ENCODE measurements at places on chromosomes 3 and 15.

- peak; percentile 41 for DNase-seq
Observed at GRCh38 chr15:41832875-41833274, 5.0 kb downstream of the JMJD7 start.

DNA sequence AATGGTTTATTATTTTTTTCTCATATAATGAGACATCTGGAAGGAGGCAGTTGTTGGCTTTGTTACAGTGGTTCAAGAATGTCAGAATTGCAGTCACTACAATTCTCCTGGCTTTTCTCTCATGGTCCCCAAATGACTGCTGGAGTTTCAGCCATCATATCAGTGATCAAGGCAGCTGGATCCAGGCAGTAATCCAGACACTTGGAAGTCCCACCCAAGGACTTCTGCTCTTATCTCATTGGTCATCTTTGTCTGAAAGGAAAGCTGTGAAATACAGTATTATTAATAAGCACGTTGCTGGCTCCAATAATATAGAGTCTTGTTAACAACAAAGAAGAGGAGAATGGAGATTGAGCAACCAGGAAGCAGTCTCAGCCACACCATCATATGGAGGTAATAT, 22.9 kb upstream of the MED12L start:
- DNase-seq: no peak

DNA sequence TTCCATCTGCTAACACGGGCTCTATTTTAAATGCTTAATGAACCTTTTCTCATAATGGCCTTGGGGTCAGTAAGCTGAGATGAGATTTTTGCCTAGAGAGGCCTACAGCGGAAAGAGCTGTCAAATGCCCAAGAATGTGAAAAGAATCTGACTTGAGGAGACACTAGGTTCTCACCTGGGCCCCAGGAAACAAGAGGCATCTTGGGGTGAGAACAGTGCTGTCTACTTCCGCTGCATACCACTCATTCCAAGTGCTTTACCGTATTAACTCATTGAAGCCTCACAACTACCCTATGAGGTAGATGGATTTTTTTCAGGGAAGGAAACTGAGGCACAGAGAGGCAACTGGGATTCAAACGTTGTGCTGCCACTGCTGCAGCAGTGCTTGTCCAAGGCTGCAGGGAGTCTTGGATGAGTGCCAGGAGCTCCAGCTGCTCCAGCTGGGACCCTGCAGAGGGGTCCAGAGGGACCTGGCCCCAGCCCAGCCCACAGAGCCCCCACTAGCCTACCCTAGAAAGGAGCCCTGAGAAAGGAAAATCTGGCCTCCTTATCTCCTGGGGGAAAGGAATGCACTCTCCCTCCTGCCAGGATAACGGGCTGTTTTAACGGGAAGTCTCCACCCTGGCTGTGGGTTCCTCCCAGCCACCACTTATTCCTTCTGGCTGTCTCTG, 68.4 kb downstream of the SLC12A8 start:
- no peak for DNase-seq

- DNase-seq: no peak
Observed at GRCh38 chr3:12114251-12114650, 44.5 kb downstream of the TIMP4 start.

GRCh38 chr3:183291497-183292031, 38.5 kb downstream of the B3GNT5 start:
- no peak for DNase-seq

DNA sequence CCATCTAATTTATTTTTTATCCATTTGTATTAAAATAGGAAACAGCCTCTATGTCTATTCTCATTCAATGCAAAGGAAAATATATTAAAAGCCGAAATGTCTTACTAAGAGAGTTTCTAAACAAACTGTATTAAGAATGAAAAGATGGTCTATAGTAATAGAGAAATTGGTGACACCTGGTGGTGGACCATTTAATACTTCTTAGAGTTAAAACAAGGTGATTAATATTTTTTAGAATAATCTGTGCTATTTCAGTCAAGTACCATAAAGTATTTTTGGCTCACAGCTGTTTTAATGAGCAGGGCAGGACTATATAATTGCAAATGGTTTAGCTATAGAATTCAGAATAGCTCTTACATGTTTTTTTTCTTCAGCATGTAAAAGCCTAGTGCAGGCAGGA, 55.7 kb downstream of the SYNPR start:
- DNase-seq: no peak

DNA sequence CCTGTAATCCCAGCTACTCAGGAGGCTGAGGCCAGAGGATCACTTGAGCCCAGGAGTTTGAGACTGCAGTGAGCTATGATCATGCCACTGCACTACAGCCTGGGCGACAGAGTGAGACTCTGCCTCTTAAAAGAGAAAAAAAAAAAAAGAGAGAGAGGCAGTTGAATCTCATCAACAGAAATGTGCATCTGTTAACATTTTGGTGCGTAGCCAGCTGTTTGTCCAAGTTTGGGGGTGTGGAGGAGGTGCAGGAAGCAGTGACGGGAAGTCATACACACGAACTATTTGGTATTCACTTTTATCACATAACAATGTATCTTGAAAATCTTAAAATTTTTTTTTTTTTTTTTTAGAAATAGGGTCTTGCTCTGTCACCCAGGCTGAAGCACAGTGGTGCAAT, 18.2 kb upstream of the CEMIP start:
- DNase-seq: no peak

- no peak for DNase-seq
Observed at GRCh38 chr3:184459355-184459754, 79.5 kb downstream of the CHRD start.

DNA sequence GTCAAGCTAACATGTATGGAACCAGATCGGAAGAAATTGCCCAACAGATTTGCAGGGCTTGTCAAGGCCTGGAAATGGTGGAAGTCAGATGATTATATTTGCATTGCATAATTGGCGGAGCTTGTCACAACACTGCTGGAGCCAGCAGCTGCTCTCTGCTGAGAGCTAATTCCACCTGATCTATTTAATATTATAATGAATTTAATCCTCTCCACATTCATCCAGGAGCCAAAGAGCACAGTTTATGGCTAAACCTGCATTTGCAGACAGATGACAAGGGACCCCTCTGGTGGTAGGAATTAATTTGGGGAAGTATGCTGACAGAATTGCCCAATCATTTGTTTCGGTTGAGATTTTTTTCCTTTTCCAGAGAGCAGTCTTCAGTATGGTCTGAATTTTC, 730.2 kb downstream of the TUSC7 start:
- no peak for DNase-seq

GRCh38 chr3:57158813-57159738, 6.1 kb downstream of the IL17RD start:
- no peak for DNase-seq

DNA sequence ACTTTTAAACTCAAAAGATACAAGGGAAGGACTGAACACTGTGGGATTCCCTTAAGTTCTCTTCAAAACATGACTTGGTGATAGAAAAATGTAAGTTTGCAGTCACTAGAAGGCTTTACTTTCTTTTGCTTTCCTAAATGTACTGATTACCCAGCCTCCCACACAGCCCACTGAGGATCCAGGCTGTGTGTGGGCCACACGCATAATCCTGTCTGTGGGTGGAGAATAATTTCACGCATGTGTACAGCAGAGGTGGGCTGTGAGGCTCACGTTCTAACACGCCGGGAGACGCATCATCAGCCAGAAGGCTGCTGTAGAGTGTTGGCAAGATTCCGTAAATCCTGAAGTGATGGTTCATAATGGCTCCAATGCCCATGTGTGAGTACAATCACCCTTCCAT, 165.5 kb downstream of the CLSTN2 start:
- DNase-seq: no peak

GRCh38 chr15:90817117-90818057, 51.0 kb upstream of the FURIN start:
- DNase-seq: no peak

DNA sequence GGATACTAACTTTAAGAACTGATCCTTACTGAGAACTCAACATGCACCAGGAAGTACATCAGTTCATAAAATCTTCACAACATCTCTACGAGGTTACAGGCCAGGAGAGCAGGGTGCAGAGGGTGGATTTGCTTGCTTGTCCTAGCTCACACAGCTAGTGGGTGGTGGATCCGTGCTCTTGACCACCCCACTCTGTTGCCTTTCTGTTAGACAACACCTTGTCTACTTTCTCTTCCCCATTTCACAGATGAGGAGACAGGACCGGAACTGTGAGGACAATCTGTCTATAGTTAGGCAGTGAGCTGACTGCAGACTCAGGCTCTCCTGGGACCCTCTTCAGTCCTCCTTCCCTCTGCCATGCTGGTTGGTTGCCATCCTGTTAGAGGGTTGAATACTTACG, 221.7 kb upstream of the TLE3 start:
- DNase-seq: no peak

DNA sequence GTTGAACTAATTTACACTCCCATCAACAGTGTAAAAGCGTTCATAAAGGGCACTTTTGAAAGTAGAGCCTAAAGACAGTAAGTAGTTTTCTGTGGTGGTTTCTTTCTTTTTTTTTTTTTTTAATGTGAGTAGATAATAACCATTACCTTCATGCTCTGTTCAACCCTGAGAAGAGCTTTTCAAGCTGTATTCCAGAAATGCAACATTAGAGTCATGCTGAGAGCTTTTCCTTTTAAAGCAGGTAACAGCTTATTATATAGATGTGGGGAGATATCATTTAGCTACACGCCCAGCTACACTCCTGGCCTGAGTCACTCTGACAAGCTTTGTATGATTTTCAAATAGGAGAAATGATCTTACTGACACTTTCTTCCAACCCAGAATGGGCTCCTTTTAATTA, 96.2 kb upstream of the ARHGEF26 start:
- DNase-seq: no peak

- DNase-seq: no peak
Observed at GRCh38 chr15:41999290-42000285, 21.3 kb downstream of the PLA2G4E start.

GRCh38 chr15:77988347-77989295, 88.9 kb downstream of the TBC1D2B start:
- no peak for DNase-seq

GRCh38 chr15:64156652-64157331, 5.3 kb downstream of the SNX22 start:
- DNase-seq: no peak

- DNase-seq: no peak
Observed at GRCh38 chr3:10389339-10389738, 68.4 kb upstream of the SEC13 start.

DNA sequence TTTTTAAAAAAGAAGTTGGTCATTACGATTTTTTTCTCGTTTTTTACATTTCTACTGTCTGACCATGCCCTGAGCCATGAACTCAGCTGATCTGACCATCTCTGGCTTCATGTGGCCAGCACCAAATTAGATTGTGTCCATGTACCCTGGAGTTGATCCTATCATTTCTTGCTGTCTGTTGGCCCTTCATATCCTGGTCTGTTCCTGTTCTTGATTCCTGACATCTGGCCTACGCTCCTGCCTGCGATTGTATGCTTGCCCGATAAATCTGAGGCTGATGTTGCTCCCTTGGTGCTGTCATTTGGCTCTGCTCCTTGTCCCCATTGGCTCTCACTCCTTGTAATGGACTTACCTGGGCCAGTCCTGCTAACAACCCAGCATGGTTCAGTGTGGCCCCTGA, 89.8 kb upstream of the IGSF10 start:
- DNase-seq: no peak

- DNase-seq: no peak
Observed at GRCh38 chr3:65776081-65776480, 262.6 kb downstream of the MAGI1 start.

- DNase-seq: no peak
Observed at GRCh38 chr3:148896062-148896461, 31.0 kb downstream of the CPA3 start.

GRCh38 chr3:115922681-115923347, 299.5 kb downstream of the GAP43 start:
- DNase-seq: no peak

- DNase-seq: no peak
Observed at GRCh38 chr15:34043391-34043790, 4.4 kb upstream of the AVEN start.

- DNase-seq: no peak
Observed at GRCh38 chr3:64799606-64800005, 111.8 kb upstream of the ADAMTS9 start.

Measured in natural killer cell (primary cell).